ENCODE measurements at places on chromosomes 3 and 15. TPM values are rescaled to one million over a fixed set of nuclear protein-coding genes. Genes with fewer than 3 reads are reported as not detected.

GABRR3 gene
- not detected for total RNA-seq

DNA sequence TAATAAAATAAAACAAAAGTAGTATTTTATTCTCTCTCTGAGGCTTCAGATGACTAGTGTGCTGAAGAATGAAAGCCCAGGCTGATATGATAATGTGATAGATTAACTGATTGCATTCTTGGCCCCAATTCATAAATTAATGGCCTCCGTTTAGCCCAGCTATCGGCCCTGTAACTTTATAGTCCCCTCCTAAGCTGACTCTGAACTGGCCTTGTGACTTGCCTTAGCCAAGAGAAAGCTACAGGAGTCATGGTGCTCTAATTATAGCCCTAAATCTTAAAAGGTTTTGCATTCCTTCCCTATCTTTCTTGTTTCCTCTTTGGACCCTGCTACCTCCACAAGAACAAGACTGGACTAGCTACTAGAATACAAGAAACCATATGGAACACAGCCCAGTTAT, 123.2 kb upstream of the EPHA3 start:
- no peaks in the 10 kb centered on the region for H3K4me1 ChIP-seq
- H3K4me3 ChIP-seq = no peak overlapping the region
- no peak overlapping the region for H3K27ac ChIP-seq
- no peaks in the 10 kb centered on the region for H3K27me3 ChIP-seq

ARNT2 gene
- total RNA-seq = 5.4 TPM

GPR171 gene
- total RNA-seq = not detected

GRCh38 chr3:196192036-196192523, 19.1 kb downstream of the ZDHHC19 start:
- no peaks in the 10 kb centered on the region for H3K36me3 ChIP-seq
- peak; percentile 34 for DNase-seq
- H3K4me1 ChIP-seq = peaks cover 18% of the 10 kb centered on the region
- peak overlapping the region; percentile 77 for H3K27ac ChIP-seq

GRCh38 chr15:34726406-34727100, 28.2 kb downstream of the GJD2 start:
- no peak overlapping the region for H3K4me3 ChIP-seq
- peaks cover 6% of the 10 kb centered on the region for H3K27me3 ChIP-seq
- no peak for DNase-seq

GRCh38 chr3:129602730-129603560, 3.5 kb downstream of the PLXND1 start:
- no peaks in the 10 kb centered on the region for H3K27me3 ChIP-seq
- DNase-seq = peak; percentile 65
- H3K4me1 ChIP-seq = peaks cover 63% of the 10 kb centered on the region
- H3K4me3 ChIP-seq = no peak overlapping the region

DNA sequence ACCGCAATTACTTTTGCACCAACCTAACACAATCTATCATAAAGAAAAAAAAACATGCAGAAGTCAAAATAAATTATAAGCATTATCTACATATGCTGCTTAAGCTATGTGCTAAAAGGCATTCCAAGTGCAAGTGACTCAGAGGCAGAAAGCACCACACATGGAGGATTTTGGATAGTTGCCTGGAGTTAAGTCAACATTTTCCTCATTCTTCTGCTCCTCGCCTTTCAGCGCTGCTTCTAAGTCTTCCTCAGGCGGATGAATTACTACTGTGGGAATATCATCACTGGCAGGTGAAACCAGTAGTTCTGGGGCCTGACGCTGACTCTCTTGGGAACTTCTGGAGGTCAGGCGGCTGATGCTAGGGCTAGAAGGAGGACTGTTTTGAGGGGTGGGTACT, 53.1 kb downstream of the SLC4A7 start:
- H3K36me3 ChIP-seq = peaks cover 2% of the 10 kb centered on the region
- H3K4me1 ChIP-seq = no peaks in the 10 kb centered on the region
- no peak overlapping the region for H3K27ac ChIP-seq
- DNase-seq = peak; percentile 24

DNA sequence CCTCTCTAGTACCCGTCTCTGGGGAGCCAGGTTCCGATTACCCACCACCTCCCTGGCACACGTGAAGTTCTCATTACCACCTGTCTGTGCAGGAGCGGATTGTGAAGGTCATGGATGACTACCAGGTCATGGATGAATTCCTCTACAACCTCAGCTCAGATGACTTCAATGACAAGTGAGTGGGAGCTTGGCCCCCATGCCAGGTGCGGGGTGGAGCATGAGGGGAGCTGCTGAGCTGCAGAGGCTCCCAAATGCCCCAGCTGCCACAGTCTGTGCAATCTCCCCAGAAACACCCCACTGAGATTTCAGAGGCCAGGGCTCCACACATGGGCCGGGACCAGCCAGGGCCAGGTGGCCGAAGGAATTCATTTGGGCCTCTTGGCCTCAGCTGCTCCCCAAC, 34.3 kb downstream of the DNAH1 start:
- peaks cover 21% of the 10 kb centered on the region for H3K4me1 ChIP-seq
- no peak overlapping the region for H3K27ac ChIP-seq
- H3K27me3 ChIP-seq = no peaks in the 10 kb centered on the region
- DNase-seq = no peak
- no peak overlapping the region for H3K4me3 ChIP-seq

GRCh38 chr3:95750097-95750496, 1064.3 kb upstream of the EPHA6 start:
- no peaks in the 10 kb centered on the region for H3K27me3 ChIP-seq
- DNase-seq = no peak
- peaks cover 6% of the 10 kb centered on the region for H3K4me1 ChIP-seq
- no peak overlapping the region for H3K4me3 ChIP-seq
- H3K36me3 ChIP-seq = no peaks in the 10 kb centered on the region
- no peak overlapping the region for H3K27ac ChIP-seq

DNA sequence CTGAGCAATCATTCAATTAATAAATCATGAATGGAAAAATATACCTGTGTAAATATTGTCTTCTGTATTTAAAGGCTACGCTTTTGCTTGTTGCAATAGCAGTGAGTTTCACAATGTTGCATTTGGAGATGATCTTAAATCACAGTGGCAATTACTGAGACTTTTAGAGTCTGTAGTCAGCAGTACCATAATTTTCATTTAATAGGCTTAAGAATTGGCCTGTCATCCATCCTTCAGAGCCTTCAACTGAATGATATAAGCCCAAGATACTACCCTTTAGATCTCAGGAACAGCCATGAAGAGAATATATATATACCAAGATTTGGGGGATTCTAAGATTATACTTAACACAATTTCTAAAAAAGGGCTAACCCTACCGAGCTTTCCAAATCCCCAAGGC, 458.1 kb downstream of the GBE1 start:
- H3K27ac ChIP-seq = no peak overlapping the region
- DNase-seq = no peak
- no peak overlapping the region for H3K4me3 ChIP-seq
- H3K36me3 ChIP-seq = no peaks in the 10 kb centered on the region

C3orf49 gene
- total RNA-seq = not detected

GRCh38 chr3:15264486-15264885, 58.4 kb downstream of the CAPN7 start:
- no peaks in the 10 kb centered on the region for H3K27me3 ChIP-seq
- H3K27ac ChIP-seq = no peak overlapping the region
- DNase-seq = no peak
- peaks cover 10% of the 10 kb centered on the region for H3K4me1 ChIP-seq
- no peaks in the 10 kb centered on the region for H3K36me3 ChIP-seq

GRCh38 chr3:69761896-69762767, 22.9 kb downstream of the MITF start:
- no peak overlapping the region for H3K4me3 ChIP-seq
- H3K4me1 ChIP-seq = peaks cover 49% of the 10 kb centered on the region
- no peaks in the 10 kb centered on the region for H3K27me3 ChIP-seq

KBTBD13 gene
- total RNA-seq = not detected

GRCh38 chr15:95825208-95825607, 505.3 kb upstream of the NR2F2 start:
- DNase-seq = no peak
- no peaks in the 10 kb centered on the region for H3K4me1 ChIP-seq
- H3K36me3 ChIP-seq = no peaks in the 10 kb centered on the region

MAGI1 gene
- total RNA-seq = 44.2 TPM

AHSG gene
- total RNA-seq = not detected

- no peak overlapping the region for H3K27ac ChIP-seq
- H3K27me3 ChIP-seq = no peaks in the 10 kb centered on the region
- DNase-seq = no peak
- H3K4me3 ChIP-seq = no peak overlapping the region
- peaks cover 8% of the 10 kb centered on the region for H3K4me1 ChIP-seq
- H3K36me3 ChIP-seq = no peaks in the 10 kb centered on the region
These were observed 147.7 kb upstream of the TSC22D2 start for GRCh38 chr3:150260398-150260710.

GRCh38 chr15:62219799-62220198, 54.7 kb upstream of the C2CD4B start:
- no peaks in the 10 kb centered on the region for H3K36me3 ChIP-seq
- no peak overlapping the region for H3K4me3 ChIP-seq
- no peak overlapping the region for H3K27ac ChIP-seq

MORC1 gene
- not detected for total RNA-seq

LRRC15 gene
- total RNA-seq = not detected
